ENCODE measurements at places on chromosomes 4 and X.

GRCh38 chr4:56244681-56245080, 142.6 kb downstream of the AASDH start:
- no peak for DNase-seq

- DNase-seq: no peak
These were observed 80.3 kb upstream of the HHIP start for GRCh38 chr4:144565527-144566195.

GRCh38 chr4:100486496-100486895, 31.3 kb downstream of the EMCN start:
- no peak for DNase-seq

GRCh38 chr4:110675426-110675825, 52.5 kb upstream of the PITX2 start:
- no peak for DNase-seq

GRCh38 chrX:110021258-110022022, 18.5 kb downstream of the TMEM164 start:
- no peak for DNase-seq

DNA sequence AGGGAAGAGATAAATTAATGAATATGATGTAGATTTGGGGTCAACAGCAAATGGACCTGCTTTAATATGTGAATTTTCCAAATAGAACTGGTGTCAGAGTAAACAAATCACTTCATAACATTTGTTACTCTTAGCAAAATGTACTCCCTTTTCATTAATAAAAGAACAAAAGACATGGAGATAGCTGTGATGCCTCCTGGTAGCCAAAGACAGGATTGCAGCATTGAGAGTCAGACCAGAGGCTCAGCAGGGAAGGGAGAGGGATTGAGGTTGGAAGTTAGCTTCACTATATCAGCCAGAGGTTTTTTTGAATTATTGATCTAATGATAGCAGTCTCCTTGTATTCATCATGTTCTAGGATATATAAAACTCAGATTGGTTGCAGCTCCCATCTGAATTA, 17.4 kb upstream of the RAB40A start:
- DNase-seq: no peak

DNA sequence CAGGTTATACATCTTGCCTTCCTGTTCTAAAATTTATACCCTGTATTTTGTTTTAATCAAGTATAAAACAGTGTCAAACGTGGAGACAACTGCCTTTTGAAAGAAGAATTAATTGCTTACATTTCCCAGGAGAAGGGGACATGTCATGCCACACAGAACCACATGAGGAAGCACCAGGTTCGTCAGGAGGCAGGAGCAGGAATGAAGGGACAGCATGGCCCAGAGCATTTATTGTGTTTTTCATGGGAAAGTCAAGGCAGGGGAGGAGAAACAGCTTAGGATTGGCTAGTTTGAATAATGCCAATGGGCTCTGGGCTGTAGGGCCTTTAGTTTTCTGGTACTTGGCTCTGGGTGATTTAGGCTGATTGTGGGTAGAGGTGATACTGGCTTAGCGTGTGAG, 203.7 kb downstream of the CFAP299 start:
- DNase-seq: no peak

- DNase-seq: no peak
These were observed 33.9 kb downstream of the PCDH7 start for GRCh38 chr4:30754021-30754420.

DNA sequence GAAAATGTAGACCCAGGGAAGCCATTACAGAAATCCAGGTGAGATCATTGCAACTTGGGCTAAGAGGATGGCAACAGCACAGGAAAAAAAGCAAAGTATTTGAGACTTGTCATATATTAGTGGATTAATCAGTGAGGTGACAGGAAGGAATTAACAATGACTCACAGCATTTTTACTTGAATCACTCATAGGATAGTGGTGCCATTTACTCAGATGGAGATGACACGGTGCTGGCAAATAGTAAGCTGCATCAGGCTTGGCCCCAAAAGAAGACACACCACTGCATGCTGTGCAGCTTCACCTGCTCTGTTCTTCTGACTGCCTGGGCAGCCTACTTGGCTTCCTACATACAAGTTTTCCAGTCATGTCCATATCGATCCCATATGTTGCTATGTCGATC, 144.8 kb downstream of the FRYL start:
- DNase-seq: peak; percentile 10

DNA sequence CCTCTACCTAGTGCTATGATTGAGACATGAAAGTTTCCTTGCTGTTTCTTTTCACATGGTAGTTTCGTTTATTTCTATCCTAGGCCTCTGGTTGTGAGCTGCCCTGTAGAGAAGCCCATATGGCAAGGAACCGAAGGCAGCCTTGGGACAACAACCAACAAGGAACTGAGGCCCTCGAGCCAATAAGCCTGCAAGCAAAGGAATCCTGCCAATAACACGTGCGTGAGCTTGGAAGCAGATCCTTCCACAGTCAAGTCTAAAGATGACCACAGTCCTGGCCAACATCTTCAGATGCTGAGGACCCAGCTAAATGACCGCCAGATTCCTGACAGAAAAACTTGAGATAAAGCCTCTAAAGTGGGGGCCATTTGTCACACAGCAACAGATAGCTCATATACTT, 100.4 kb upstream of the FAM9B start:
- no peak for DNase-seq

DNA sequence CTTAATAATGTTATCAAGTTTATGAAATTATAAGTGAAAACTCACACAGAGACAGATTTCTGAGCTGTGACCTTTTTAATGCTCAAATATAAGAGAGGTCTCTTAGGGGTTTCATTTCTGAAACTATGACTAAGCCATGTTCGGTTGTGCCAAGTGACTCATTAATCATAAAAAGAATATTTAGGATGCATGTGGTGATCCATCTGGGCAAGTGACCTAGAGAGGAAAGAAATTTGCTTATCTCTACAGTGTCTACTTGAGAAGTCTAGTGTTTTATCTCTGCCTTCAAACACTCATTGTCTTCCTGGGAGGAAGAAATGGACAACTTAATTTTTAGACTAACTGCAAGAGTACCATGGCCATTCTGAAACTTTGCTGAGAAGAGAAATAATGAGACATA, 545.3 kb upstream of the GRID2 start:
- DNase-seq: peak; percentile 93

- DNase-seq: no peak
These were observed 109.1 kb upstream of the SLC4A4 start for GRCh38 chr4:71229477-71230270.

DNA sequence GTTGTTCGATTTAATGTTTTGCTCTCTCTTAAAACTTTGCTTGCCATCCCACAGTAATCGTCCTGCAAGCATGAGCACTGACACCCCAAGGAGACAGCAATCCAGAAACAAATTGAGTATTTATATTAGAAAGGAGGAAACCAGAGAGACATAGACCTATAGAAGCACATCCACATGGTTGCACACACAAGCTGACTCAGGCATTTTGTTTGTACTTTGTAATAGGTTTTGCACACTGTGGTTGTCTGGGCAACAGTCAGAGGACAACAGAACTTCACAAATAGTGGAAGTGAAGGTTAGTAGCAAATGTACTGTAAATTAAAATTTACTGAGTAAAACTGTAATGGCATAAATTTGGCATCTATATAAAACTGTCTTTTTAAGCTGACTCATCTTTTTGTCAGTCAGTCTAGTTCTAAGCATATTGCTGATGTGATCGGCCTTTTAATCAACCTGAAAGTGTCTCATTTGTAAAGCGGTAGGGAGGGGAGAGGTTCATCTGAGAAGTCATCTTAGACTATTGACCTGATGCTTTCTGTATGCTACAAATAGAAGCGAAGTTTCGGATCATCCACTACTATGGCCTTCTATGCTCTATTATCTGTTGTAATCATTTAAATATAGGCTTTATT, 1624.7 kb downstream of the ARAP2 start:
- no peak for DNase-seq

GRCh38 chr4:113997206-113997605, 17.8 kb upstream of the ARSJ start:
- no peak for DNase-seq

DNA sequence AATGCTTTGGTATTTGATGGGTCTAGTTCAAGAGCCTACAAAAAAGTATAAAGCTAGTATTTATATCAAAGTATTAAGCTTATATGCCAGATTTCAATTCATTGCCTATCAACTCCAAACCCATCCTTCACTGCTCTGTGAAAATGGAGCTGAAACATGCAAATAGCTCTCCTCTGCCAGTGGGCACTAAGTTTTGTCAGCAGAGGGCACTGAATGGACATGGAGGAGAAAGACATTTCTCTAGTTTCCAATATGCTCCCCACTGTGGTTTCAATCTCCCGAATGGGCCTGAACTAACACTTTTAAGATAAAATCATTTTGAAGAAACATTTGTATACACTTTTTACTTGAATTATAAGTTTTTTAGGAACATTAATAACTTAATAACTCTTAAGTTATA, 12.4 kb downstream of the PPID start:
- DNase-seq: no peak

DNA sequence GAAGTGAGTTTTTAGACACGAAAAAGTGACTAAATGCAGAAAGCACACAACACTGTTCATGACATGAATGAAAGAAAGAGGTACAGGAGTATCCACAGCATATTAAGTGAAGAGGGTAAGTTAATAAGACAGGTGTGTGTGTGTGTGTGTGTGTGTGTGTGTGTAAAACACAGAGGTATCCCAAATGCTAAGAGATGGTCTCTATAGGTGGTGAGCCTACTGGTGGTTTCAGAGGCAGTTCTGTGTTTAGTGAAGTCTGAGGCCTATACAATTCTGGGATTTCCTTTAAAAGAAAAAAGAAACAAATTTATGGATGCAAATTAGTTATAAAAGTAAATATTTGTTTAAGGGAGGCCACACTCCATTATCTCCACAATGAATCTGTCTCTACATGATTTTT, 17.4 kb upstream of the TNIP3 start:
- no peak for DNase-seq

DNA sequence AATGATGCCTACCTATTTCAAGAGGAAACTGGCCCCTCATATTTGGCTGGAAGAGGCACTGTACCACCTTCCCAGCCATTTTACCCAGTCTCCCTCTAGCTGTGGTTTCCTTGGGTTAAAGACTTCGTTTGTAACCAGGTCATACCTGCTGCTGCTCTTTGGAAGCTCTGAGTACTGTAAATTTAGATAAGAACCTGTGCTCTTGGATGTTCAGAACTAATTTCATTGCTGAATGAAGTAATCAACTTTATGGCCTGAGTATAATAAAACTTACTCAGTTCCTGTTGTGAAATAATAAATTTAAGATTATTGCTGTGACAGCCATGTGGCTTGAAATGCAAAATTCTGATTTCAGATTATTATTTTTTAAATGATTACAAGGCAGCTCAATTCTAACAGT, 12.2 kb downstream of the MTTP start:
- DNase-seq: no peak

GRCh38 chr4:78480286-78480685, 71.3 kb upstream of the ANXA3 start:
- no peak for DNase-seq

DNA sequence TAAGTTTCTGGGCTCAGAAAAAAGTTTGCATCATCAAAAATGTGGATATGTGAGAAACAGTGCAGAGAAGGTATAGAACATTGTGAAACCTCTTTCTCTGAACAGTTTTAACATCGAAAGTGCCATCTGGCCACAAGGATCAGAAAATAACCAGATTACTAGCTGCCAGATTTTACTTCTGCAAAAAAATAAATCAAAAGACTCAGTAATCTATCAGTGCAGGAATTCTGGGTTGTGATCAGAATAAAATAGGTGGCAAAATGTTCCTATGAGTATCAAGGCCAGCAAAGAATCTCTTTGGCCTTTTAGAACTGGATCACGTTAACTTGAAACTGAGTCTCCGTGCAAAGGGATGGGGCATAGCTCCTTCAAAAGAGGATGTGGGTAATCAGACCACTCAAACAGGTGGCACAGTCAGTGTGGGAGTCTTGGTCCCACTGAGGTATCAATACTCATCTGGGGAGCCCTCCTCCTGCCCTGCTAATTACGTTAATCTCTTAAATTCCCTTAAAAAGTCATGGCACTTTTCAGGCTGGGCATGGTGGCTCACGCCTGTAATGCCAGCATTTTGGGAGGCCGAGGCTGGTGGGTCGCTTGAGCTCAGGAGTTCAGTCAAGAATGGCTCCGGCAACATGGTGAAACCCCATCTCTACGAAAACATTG, 26.7 kb upstream of the RBM47 start:
- no peak for DNase-seq

DNA sequence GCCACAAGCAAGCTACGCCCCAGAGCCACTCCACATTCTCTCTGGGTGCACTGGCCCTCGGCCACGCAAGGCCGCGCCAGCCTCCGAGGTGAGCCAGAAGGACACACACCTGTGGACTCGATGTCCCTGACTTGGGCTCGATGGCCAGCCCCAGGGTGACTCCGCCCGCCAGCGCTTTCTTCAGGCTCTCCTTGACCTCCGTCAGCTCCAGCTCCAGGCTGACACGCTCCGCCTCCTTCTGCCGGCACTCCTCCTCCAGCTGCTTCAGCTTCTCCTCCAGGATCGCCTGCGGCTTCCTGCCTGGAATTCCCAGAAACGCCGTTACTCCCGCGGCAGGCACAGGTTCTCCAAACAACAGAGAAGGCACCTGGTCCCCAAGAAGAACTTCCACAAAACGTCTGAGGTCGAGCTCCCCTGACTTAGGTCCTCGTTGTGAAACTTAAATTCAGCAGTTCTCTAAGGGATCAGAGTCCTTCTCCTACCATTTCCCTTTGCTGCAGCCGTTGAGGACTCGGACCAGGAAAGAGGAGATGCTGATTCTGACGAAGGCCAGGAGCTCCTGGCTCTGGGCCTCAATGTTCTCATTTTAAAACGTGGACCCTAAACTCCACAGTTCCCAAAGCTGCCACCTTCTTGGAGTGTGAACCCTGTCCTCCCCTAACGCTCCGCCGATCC, 166.8 kb downstream of the AFAP1 start:
- no peak for DNase-seq

DNA sequence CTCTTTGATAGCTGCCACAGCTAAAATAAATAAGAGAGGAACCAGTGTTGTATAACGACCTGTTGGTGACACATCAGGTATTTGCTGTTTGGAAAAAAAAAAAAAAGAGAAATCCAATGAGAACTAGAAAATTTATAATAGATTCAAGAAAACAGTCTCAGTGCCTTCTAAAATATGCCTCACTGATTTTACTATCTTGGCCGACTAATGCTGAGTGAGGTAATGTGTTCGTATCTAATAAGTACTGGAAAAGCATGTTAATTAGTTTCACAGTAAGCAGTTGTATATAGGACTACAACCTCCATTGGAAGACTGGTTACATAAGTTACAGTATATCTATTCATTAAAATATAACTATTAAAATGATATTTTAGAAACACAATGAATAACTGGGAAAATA, 32.4 kb downstream of the ATP8A1 start:
- DNase-seq: no peak

GRCh38 chrX:137052643-137053235, 18.9 kb upstream of the GPR101 start:
- no peak for DNase-seq

GRCh38 chr4:184274286-184274951, 56.7 kb upstream of the ENPP6 start:
- no peak for DNase-seq

DNA sequence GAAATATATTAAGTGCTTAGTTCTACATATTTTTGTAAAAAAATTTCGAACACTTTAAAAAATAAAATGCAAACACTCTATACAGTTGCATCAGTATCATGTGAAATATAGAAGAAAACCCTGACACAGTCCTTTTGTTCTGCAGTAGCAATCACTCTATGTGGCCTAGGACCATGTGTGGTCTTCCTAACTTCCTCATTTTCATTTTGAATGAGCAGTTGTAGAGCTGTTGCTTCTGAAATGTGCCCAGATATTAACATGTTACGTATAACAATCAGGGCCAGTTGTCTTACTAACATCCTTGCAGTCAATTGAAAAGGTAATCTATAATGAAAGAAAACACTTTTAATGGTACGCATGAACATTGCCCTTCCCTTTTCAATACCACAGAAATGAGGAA, 107.9 kb downstream of the ZNF827 start:
- DNase-seq: no peak
